ENCODE measurements at places on chromosomes 6 and 20. TPM values are rescaled to one million over a fixed set of nuclear protein-coding genes. Genes with fewer than 3 reads are reported as not detected.

DNA sequence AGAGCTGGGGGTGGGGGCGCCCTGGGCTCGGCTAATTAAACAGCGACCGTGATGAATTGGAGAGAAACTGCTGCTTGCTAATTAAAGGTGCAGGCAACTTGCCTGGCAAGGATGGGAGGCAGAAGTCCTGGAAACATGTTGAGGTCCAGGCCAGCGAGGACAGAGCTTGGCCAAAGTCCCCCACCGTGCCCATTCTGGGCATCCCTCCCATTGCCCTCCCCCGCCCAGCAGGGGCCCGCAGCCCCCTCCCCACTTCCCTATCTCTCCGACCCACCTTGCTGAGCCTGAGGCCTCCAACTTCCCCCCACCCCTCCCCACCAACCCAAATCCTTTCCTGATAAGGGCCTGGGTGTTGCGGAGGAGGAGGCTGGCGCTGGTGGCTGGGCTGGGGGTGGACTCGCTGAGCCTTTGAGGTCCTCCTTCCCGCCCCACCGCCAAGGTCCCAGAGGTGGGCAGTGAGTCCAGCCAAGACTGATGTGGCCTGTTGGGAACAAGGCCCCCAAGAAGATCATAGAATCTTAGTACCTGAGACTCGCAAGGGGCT, 23.3 kb downstream of the C20orf203 start:
- no peaks in the 10 kb centered on the region for H3K4me1 ChIP-seq
- no peaks in the 10 kb centered on the region for H3K27me3 ChIP-seq
- DNase-seq, result no peak
- H3K4me3 ChIP-seq, result no peak overlapping the region
- no peak overlapping the region for H3K27ac ChIP-seq

DNA sequence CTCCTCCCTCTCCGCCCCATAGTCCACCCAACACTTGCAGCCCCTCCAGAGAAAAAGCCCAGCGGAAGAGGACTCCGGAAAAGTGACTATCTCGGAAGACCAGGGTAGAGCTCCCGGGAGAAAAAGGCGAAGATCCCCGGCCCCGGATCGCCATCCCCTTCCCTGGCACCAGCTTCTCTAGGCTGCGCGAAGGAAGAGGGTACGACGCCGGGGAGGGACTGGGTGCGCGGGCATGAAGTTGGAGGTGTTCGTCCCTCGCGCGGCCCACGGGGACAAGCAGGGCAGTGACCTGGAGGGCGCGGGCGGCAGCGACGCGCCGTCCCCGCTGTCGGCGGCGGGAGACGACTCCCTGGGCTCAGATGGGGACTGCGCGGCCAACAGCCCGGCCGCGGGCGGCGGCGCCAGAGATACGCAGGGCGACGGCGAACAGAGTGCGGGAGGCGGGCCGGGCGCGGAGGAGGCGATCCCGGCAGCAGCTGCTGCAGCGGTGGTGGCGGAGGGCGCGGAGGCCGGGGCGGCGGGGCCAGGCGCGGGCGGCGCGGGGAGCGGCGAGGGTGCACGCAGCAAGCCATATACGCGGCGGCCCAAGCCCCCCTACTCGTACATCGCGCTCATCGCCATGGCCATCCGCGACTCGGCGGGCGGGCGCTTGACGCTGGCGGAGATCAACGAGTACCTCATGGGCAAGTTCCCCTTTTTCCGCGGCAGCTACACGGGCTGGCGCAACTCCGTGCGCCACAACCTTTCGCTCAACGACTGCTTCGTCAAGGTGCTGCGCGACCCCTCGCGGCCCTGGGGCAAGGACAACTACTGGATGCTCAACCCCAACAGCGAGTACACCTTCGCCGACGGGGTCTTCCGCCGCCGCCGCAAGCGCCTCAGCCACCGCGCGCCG, 822 bp downstream of the FOXQ1 start:
- H3K36me3 ChIP-seq, result no peaks in the 10 kb centered on the region
- DNase-seq, result no peak
- H3K27me3 ChIP-seq, result peaks cover 84% of the 10 kb centered on the region
- H3K4me1 ChIP-seq, result peaks cover 4% of the 10 kb centered on the region

- no peaks in the 10 kb centered on the region for H3K36me3 ChIP-seq
- no peak for DNase-seq
- H3K4me1 ChIP-seq, result no peaks in the 10 kb centered on the region
- H3K27me3 ChIP-seq, result no peaks in the 10 kb centered on the region
- H3K4me3 ChIP-seq, result no peak overlapping the region
- H3K27ac ChIP-seq, result no peak overlapping the region
Measured at GRCh38 chr20:60570481-60571277, 612.5 kb downstream of the CDH26 start.

DNA sequence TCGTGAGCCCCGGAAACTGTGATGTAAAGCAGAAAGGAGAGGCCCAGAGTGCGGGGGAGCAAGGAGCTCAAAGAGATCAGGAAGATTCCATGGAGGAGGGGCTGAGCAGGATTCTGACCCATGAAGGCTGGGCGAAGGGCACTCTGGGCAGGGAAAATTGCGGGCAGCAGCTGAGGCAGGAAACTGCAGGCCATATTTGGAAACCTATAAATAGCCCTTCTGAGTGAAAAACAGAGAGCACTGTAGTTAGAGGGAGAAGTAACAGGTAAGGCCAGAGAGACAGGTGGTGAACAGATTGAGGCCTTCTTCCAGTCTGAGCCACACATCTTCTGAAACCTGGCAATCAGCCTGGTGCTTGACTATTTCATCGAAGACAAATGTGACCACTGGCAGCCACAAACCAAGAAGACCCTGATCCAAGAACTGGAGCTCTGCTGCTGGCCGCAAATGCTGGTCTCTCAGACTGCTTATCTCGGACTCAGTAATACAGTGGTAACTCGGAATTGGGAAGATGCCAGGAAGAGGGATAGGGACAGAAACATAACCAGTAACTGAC, 14.1 kb upstream of the BEND3 start:
- DNase-seq, result no peak
- no peak overlapping the region for H3K27ac ChIP-seq
- no peaks in the 10 kb centered on the region for H3K4me1 ChIP-seq
- H3K36me3 ChIP-seq, result no peaks in the 10 kb centered on the region

Gene HCK
- total RNA-seq, result 1.9 TPM

DNA sequence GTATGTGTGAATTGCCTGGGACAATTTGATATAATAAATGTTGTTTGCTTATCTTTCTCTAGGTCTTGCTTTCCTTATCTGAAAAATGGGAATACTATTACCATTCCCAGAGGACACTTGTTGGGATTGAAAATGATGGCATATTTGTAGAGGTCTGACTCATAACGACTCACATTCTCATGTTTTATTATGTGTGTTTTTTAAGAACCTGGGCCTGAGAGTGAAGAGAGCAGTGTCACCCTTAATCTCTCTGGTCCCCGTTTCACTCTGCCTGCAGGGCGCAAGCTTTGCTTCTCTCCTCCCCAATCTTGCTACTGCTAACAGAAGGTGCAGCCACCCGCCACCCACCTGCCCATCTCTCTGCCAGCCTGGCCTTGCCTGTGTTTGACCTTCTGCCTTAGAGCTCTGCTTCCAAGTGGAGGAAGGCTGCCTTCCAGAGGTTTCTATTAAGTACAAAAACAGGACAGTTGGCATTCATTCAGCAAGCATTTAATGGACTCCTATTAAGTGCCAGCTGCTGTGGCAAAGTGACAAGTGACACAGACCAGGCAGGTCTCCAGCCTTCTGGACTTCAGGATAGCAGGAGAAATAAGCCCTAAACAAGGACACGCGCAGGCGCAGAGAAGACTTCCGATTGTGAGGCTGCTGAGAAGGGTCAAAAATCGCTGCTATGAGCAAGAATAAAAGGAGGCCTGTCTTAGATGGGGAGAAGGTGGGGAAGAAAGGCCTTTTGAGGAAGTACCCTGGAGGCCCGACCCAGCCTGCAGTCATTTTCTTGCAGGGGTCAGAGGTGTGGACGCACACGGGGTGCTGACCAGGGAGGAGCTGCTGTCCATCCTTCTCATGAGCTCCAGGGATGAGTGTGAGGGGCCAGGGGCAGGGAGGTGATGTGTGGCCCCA, 112.5 kb downstream of the JPH2 start:
- H3K27me3 ChIP-seq, result no peaks in the 10 kb centered on the region
- DNase-seq, result no peak
